Activated CD4-positive, alpha-beta T cell treated with anti-CD3 and anti-CD28 coated beads, Interleukin-2, amount 50 U/mL, for 1 hour (primary cell): ENCODE measurements at places on chromosomes 3 and 15.

DNA sequence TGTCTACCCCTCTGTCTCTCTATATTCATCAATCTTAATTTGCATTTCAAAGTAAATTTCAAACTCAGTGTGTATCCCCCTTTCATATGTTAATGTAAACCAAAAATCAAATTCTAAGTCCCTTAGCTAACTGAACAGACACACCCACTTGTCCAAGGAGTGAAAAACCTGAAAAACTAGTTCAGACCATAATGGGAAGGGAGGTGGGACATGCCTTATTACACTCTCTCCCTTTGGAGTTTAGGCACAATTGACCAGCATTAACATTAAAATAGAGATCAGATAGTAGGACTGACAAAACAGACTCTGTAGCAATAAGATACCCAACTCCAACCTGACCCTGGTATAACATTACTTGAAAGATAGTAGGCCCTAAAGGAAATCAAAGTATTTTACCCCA is 247.7 kb upstream of the GADL1 start:
- no peak for DNase-seq

GRCh38 chr15:80778964-80779657 is at the start of gene CEMIP:
Gene CEMIP, plus strand, starts transcription at chr15:80779370. Its CDS starts 94,510 bp downstream, at chr15:80873880.
- DNase-seq = peak; percentile 14

DNA sequence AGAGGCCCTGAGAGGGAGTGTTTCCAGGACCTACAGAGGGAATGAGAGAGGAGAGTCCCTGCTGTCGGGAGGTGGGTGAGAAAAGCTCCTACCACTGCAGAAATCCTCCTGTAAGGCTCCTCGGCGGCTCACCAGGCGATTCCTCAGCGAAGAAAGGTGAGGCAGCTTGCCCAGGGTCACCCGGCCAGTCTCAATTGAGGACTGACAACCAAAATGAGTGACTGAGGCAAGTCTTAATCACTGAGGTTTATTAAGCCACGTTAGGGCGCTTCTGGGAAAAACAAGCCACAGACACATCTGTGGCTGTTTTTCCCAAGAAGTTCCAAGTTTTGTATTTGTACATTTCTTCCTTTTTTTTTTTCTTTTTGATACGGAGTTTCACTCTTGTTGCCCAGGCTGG is 48.5 kb downstream of the ZDHHC19 start:
- no peak for DNase-seq

GRCh38 chr3:4394567-4394966 is 72.5 kb downstream of the SUMF1 start:
- DNase-seq = no peak

- DNase-seq = no peak
Measured at GRCh38 chr15:53506370-53506769, 253.1 kb downstream of the WDR72 start.

GRCh38 chr15:97995192-97995591 is 34.7 kb downstream of the ARRDC4 start:
- no peak for DNase-seq

- no peak for DNase-seq
Measured at GRCh38 chr3:38600551-38600950, 48.9 kb downstream of the SCN5A start.

GRCh38 chr15:60395276-60396011 is 2.3 kb downstream of the ANXA2 start:
- no peak for DNase-seq

GRCh38 chr3:13224967-13225366 is 151.7 kb upstream of the IQSEC1 start:
- DNase-seq = no peak

DNA sequence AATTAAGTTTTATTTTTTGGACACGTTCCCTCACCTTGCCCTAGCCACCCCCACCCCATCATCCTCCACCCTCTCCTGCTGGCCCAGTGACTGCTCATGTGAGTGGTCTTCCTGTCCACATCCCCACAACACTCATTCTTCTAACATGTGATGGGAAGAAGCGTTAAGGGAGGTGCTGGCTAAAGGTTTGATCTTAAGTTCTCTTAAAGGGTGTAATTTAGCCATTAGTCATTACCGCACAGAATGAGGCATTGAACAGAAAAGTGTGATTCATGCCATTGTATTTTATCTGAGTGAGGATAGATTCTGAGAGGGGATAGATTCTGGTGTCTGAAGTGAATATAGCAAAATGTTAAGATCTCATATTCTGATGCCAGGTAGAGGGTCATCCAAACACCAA is 272.9 kb upstream of the TPM1 start:
- DNase-seq = no peak

- no peak for DNase-seq
Measured at GRCh38 chr15:73352082-73352481, 16.7 kb downstream of the HCN4 start.

DNA sequence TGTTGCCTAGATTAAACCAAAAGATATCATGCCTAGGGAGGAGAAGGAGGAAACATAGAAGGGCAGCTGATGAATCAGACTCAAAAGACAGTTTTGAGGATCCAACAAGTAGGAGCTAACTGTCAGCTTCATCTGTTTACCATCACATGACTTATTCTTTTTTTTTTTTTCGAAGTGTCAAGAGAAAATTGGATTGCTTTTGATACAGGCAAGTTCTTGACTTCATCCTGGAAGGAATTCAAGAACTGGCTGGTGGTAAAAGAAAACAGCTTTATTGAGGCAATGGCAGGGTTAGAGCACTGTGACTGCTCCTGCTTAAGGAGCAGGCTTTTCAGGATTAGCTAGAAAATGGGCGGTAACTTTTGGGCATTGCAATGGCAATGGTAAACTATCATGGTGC is 227.5 kb upstream of the KCNMB2 start:
- no peak for DNase-seq

GRCh38 chr3:37756311-37756710 is 105.4 kb upstream of the CTDSPL start:
- no peak for DNase-seq

DNA sequence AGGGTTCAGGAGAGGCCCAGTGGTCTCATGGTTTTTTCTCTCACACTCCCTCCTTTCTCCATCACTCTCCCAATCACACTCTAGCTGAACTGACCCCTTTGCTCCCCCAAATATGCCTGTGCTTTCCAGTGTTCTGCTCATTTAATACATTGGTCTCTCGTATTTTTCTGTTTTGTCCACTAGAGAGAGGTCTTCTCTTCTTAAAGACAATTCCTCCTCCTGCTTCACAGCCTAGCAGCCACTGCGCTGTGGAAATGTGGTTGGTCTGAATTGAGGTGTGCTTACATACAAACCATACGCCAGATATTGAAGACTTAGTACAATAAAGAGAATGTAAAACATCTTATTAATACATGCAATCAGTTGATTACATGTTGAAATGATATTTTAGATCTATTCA is 60.6 kb upstream of the XCR1 start:
- DNase-seq = no peak

GRCh38 chr3:123459862-123460261 is 11.0 kb upstream of the ADCY5 start:
- DNase-seq = no peak

- no peak for DNase-seq
Measured at GRCh38 chr15:38005953-38006808, 71.7 kb downstream of the TMCO5A start.

GRCh38 chr15:91478717-91479191 is 374.8 kb upstream of the SLCO3A1 start:
- DNase-seq = no peak

- DNase-seq = no peak
Measured at GRCh38 chr3:153087595-153088566, 74.1 kb upstream of the RAP2B start.

GRCh38 chr3:128355543-128355919 is 111.2 kb downstream of the DNAJB8 start:
- DNase-seq = no peak
